ENCODE measurements at places on chromosomes 4 and X.
A peak's percentile ranks its signal among the peaks of the same experiment; 100 is the strongest.

- DNase-seq = no peak
These were observed 60.5 kb upstream of the TAB3 start for GRCh38 chrX:30949554-30949953.

DNA sequence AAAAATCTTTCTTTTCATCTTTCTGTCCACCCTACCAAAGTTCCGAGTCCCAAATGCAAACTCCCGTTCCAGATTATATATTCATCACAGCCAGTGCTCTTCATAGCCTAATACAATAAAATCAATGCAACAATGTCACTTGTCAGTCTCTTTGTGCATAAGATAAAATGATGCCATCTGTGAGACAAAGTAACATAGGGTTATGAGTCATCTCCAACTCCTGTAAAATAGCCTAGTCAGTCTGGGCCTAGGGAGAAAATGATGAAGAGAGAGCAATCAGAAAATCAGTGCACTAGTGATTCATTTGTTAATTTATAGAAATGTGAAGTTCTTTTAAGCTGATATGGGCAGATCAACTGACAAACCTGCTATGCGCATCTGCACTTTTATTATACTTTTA lies 689.1 kb upstream of the DIAPH2 start:
- DNase-seq = no peak

DNA sequence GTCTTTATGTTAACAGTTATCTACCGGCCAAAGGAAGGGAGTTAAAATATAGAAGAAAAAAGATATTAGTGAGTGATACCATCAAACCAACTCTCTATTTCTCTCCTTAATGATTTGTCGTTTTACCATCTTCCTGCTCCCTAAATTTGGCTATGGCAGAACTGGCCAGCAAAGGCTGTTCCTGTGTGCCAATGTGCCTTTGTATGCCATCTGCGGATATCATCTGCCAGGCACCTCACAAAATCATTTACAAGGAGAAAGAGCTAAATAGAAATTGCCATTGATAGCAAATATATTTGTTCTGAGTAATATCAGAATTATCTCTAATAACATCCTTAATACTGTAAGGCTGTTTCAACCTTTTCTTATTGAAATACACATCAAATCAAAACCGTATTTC lies 22.4 kb downstream of the GPM6A start:
- DNase-seq = no peak

GRCh38 chrX:115493015-115493414 lies 68.0 kb upstream of the PLS3 start:
- no peak for DNase-seq

DNA sequence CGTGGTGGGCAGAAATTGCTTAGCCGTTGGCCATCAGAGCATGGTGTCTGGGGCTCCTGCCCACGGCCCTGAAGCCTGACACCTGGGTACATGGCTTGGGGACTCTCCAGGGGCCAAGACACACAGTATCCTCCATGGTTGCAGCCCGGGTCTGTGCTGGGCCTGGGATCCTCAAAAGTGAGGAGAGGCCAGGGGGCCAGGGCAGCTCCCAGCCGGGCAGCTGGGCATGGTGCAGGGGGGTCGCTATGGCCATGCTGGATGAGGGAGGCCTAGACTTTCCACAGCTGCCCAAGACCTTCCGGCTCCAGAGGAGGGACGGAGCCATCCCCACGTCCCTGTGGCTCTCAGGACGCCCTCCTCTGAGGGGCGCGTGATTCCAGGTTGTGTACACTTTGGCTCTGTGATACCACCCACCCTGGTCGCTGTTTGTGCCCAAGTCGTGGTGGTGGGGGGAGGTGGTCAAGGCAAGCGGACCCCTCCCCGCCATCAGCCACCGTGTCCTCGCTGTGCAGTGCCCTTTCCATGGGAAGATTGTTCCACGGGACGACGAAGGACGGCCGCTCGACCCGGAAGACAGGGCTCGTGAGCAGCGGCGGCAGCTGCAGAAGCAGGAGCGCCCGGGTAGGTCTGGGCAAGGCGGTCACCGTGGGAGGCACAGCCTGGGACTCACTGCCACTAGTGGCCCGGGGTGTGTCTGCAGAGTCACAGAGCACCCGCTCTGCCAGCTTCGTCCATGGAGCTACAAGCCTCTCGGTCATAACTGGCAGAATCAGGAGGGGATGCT lies 25.7 kb downstream of the NKX1-1 start:
- no peak for DNase-seq

DNA sequence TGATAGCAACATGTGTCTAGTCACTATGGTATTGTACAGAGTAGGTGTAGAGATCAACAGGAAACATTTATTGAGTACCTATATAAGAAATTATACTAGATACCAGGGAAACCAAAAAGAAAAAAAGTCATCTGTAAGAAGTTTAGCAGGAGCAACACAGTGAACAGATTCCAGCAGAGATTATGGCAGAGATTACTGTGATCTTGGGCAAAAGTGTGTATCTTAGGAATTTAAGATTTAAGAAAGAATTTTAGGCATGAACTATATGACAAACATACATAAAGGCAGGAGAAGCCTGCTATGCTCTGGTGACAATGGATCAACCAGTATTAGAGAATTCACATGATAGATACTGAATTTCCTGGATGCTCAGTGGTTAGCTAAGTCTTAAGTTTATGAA lies 37.9 kb downstream of the SNCA start:
- no peak for DNase-seq

- DNase-seq = no peak
These were observed 31.8 kb downstream of the MSL3 start for GRCh38 chrX:11789809-11790208.

GRCh38 chrX:42020225-42020624 lies 96.9 kb upstream of the CASK start:
- no peak for DNase-seq

DNA sequence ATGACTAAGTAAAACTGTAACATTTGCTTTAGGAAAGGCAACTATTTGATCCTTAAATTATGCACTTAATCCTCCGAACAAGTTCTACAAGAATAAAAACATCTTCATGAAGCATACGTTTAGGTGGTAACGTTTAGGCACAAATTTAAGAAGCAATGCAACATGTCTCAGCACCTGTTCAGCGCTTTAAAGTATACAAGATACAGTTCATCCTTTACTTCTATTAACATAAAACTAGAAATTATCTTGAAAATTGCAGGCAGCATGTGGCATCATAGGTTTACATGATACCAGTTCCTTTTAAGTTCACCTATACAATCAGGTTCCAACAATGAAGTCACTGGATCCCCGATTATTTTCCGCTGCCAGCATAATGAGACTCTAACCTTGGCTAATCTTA lies 1.5 kb downstream of the PLA2G12A start:
- DNase-seq = no peak

DNA sequence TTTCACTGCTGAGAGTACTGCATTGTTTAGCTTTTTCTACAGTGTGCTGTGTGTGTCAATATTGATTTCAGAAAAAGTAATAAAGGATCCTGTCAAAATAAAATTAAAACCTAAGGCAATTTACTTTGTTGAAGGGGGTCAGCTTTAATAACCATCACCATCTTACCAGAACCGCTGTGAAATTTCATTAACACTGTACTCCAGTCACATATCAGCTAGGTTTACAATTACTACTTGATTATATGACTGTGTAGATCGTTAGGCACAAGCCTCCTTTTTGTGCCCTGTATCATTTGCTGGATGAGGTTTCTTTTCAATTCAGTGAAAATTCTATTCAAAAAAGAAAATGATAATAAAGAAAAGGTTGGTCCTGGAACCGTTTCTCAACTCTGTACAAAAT lies 917.2 kb downstream of the CENPC start:
- no peak for DNase-seq

DNA sequence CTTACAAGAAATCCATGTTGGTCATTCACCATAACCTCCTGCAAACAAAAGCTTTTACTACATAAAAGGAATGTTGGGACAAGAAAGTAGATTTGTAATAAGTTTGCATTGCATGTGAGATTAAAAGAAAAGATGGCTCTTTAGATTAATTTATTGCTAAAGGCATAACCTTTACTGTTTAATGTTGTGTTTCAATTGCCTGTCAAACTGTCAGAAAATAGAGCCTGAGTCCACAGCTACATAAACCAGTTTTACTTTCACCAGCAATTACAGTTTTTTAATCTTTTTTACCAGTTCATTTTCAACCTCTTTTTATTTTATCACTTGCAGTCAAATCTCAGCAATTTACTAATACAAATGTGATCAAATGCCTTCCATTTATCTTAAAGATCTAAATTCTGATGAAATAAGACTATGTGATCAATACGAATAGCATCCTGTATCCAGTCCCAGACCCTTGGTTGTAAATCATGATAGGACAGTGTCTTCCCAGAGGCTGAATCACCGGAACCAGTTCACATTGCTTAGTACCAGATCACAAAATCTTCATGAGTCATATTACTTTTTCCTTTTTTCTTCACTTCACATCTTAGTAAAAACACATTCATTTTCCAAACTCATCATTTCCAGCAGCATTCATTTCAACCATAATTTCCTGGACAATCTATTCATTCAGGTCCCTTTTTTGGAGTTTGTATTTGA lies 95.4 kb upstream of the FRG1 start:
- DNase-seq = no peak

DNA sequence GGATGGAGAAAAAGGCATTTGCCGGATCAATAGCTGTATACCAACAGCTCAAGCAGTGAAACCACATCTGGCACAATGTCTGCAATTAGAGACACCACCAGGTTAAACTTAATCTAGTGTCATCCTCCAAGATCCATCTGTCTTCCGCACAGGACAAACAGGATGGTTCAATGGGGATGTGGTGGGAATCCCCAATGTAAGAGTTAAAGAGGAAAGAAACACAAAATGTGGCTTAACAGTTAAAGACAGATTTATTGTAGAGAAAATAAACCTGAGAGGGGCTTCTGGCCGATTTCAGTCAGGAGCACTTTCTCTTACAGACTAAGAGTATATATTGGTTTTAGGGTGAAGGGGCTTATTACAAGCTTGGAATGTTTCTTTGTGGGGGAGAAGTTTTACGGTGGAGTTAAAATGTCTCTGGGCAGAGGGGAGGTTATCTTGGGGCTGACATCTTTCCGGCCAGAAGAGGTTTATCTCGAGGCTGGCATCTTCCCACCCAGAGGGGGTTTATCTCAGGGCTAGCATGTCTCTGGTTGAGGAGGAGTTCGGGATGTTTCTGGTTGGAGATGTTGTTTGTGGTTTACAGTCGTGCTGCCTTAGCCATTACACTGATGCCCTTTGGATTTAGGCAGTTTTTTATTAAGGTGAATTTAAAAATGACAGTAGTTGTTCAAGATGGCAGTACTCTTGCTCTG lies 61.7 kb downstream of the KANTR start:
- peak; percentile 35 for DNase-seq

- no peak for DNase-seq
These were observed 101.1 kb downstream of the CXCL13 start for GRCh38 chr4:77706717-77707116.

GRCh38 chr4:75844151-75844662 lies 58.0 kb downstream of the PPEF2 start:
- no peak for DNase-seq

- no peak for DNase-seq
These were observed 5.7 kb downstream of the BMPR1B start for GRCh38 chr4:94763500-94763899.

DNA sequence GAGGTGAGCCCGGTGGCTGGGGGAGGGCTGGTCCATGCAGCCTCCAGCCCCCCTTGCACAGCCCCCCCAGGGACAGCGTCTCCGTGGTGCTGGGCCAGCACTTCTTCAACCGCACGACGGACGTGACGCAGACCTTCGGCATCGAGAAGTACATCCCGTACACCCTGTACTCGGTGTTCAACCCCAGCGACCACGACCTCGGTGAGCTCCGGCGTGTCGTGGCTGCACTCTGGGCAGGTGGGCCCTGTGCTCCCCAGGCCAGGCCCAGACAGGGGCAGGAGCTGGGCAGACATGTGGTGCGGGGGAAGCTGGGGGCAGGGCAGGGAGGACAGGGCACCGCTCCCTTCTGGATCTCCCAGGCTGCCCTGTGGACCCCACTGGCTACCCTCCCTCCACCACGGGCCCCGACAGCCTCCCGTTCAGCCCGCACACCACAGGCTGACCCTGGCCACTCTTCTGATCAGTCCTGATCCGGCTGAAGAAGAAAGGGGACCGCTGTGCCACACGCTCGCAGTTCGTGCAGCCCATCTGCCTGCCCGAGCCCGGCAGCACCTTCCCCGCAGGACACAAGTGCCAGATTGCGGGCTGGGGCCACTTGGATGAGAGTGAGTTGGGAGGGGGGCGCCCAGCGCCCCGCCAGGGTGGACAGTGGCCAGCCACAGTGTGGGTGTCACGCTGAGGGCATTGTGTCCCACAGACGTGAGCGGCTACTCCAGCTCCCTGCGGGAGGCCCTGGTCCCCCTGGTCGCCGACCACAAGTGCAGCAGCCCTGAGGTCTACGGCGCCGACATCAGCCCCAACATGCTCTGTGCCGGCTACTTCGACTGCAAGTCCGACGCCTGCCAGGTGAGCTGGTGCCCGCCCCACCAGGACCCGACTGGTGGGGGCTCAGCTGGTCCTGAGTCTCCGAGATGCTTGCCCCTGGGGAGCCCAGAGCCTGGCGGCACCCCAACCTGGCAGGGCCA lies 5.9 kb downstream of the HGFAC start:
- DNase-seq = no peak

- no peak for DNase-seq
These were observed 58.0 kb downstream of the VGLL1 start for GRCh38 chrX:136589966-136590365.

DNA sequence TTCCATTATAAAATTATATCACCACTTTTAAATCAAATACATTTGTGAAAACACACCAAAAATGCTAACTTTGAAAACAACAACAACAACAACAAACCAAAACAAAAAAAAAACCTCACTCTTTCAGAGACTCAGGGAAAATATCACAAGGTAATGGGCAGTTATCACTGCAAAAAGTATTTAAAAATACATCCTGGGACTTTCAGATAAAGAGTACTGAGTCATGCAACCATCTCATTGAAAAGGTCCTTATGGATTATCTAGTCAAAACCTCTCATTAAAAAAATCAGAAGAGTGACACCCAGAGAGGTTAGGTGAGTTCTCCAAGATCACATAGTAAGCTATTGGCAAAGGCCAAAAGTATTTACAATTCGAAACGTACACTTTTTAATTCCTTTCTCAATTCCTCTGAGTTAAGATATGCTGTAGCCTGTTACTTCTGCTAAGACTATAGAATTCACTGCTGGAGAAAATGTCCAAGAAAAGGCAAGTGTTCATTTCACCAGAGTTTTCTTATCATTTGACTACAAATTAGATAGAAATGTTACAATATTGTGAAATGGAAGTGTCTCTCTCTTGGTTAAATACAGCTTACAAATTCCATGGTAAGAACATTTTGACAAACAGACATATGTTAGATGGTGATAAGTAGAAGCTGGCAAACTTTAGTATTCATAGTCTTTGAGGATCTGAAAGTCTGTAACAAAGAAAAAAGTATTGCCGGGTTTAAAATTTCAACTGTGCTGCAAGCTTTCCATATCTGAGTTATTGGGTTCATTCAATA lies 9.3 kb downstream of the STX18 start:
- peak; percentile 85 for DNase-seq

- DNase-seq = no peak
These were observed 94.4 kb upstream of the CLCN4 start for GRCh38 chrX:10062352-10062751.

All from OCI-M1 (cell line).